ENCODE measurements at places on chromosomes 1 and 21. TPM values are rescaled to one million over a fixed set of nuclear protein-coding genes. Genes with fewer than 3 reads are reported as not detected.
A peak's percentile ranks its signal among the peaks of the same experiment; 100 is the strongest.

GRCh38 chr21:34915364-34915841, 133.7 kb downstream of the RUNX1 start:
- no peak for DNase-seq

DNA sequence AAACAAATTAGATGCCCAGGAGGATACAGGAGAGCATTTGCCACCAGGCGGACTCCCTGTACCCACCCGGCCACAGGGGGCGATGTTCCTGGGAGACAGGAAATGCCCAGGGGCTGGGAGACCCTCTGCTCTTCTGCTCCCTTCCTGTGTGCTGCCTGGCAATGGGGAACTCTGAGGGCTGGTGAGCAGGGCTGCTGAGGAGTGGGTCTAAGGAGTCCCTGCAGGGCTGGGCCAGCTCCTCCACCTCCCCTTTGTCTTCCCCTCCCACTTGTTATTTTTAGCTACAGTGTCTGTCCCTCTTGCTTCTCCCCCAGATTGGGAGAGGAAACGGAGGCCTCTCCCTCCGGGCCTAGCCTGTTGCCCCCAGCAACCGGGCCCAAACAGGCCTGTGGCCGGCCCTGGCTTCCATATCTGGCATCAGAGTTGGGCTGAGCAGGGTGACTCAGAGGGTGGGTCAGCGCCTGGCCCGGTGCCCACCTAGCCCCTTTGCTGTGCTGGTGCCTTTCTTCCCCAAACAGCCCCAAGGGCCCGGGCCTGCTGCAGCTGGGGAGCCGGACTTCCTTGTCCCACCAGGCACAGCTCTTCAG, 11.6 kb downstream of the LMNA start:
- no peak for DNase-seq

GRCh38 chr1:202124142-202124541, 1.4 kb downstream of the GPR37L1 start:
- peak; percentile 56 for DNase-seq

DNA sequence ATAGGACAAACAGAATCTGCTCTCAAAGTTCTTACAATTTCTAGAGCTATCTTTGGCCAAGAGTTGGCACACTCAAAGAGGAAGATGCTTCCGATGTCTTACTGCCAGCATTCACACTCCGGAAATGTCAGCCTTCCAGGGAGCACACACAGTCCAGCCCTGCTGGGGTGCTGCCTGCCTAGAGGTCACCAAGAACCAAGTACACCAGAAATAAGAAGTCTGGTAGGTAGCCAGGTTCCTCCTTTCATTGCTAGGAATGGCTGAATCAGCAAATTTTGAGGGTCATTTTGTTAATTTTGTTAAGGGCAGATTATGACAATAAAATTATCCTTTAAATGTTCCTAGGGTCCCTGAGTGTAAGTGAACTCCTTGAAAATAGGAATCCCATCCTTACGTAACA, 77.5 kb downstream of the PLPP3 start:
- DNase-seq = no peak

GRCh38 chr1:96049759-96050409, 671.7 kb upstream of the PTBP2 start:
- DNase-seq = no peak

- no peak for DNase-seq
Observed at GRCh38 chr1:117815926-117816325, 113.5 kb downstream of the GDAP2 start.

DNA sequence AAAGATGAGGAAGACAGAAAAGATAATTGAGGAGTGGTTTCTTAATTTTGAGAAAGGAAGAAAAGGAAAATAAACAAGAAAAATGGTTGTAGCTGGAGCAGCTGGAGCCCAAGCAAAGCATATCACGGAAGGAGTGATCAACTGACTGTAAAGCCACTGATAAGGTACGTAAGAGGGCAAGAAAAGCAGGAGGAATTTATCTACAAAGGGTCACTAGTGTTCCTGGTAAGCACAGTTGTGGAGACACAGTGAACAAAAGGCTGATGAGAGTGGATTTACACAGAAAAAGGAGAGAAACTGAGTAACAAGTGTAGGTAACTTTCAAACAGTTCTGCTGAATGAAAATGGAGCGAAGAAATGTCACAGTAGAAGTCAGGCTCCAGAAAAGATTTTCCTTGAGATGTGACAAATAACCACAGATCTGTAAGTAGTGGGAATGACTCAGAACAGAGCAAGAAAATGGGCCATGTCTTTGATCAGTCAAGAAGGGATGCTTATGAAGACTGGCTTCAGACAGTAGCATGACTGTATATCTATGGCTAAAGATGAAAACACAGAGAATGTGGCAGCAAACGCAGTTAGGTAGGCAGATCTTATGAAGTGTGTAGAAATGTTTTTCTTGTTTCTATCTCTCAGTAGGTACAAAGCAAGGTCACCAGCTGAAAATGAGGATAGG, 45.6 kb upstream of the RBM34 start:
- DNase-seq = no peak

DNA sequence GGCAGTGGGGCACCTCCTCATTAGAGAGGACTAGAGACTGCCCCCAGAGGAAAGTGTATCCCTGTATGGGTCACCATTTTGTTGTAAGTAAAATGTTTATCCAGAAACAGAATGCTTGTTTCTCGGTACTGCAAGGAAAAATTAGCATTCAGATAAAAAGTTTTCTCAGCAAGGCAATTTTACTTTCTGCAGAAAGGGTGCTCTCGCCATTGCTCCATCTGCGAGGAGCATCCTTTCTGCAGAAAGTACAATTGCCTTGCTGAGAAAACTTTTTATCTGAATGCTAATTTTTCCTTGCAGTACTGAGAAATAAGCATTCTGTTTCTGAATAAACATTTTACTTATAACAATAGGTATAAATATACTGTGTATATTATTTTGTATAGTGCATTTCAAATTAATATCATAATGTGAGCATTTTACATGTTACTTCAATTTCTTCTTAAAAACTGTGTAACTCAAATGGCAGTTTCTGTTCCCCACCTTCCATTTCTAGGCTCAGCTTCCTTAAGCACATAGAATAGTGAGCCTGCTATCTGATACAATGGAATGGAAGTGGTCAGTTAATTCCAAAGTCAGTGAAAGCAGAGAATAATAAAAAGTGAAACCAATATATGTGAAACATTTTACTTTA, 76.5 kb upstream of the DESI2 start:
- DNase-seq = no peak

DNA sequence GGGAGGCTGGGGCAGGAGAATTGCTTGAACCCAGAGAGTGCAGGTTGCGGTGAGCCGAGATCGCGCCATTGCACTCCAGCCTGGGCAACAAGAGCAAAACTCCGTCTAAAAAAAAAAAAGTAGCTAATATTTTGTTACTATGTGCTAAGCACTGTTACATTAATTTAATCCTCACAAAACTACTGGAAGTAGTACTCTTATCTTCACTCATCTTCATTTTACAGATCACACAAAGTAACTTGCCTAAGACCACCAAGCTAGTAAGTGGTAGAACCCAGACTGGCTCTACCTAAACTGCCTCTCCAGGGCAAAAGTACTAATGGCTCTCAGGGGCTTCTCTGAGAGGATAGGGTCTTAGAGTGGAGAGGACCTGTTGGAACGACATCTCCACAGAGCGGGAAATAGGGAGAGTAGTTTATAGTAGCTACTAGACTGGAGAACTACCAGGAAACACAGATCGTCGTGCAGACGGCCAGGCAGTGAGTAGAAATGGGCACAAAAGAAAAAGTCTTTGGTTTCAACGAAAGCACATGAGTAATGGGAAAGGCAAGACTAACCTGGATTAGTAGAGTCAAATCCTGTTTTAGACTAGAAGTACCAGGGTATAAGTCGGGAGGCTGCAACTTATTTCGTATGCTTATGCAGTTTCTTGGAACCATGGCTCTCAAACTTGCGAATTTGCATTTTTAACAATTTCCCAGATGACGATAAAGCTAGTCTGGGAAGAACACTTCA, 1.4 kb downstream of the CLCC1 start:
- no peak for DNase-seq

- no peak for DNase-seq
Observed at GRCh38 chr1:221078260-221078965, 199.2 kb downstream of the HLX start.

GRCh38 chr1:30384286-30385245, 338.8 kb downstream of the MATN1 start:
- DNase-seq = no peak

GRCh38 chr21:38349111-38349746, 92.4 kb downstream of the KCNJ15 start:
- DNase-seq = no peak

DNA sequence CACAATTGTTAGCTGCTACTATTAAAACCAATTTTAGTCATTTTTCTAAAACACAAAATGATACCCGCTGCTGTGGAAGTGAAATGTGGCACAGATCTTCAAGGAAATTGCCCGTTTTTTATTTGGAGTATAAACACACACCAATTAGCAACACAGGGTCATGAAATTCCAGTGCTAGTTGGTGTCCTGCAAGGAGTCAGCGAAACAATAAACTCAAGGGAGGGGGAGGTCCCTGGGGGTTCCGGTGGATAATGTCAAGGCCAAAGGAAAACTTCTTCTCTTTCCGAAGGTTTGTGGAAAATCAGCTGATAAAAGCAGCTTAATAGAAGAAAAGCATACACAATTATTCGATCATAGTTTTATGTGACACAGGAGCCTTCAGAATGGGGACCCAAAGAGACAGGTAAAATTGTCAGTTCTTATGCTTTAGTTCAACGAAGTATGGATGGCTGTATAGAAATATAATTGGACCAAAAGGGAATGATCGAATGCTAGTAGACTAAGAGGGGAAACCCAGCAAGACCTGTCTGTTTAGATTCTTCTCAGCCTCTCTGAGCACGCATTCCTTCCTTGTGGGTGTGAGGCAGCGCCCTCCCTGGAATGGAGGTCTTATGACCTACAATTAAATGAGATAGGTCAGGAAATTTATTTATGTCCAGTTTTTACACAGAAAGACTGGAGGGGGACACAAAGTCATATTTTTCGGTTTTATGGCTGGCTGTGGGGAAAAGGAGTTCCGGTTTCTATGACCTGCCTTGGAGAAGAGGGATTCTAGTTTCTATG, 65.9 kb downstream of the KCNK1 start:
- peak; percentile 10 for DNase-seq

GRCh38 chr1:55235722-55236121, 20.6 kb upstream of the USP24 start:
- no peak for DNase-seq

GRCh38 chr1:245378745-245379144, 224.0 kb downstream of the KIF26B start:
- DNase-seq = no peak

DNA sequence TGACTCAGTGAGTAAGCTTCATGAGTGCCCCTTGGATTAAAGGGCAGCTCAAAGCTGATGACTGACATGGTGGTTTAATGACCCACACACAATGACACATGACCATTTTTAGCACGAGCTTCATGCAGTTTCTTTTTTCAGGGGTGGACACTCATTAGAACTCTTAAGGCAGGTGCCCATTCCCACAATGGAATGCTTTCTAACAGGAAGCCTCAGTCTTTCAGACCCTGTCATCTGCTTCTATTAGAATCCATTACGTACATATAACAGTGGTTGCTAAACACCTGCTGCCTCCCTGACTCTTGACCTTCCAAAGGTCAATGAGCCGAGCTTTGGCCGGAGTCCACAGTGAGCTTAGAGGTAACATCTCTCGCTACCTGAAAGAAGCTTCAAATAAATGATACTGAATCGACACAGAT, 27.4 kb downstream of the AKNAD1 start:
- no peak for DNase-seq

GRCh38 chr1:189623336-189623735, 854.3 kb downstream of the BRINP3 start:
- DNase-seq = no peak

GRCh38 chr1:193060115-193060403, 647 bp downstream of the RO60 start:
- no peak for DNase-seq

- peak; percentile 83 for DNase-seq
Observed at GRCh38 chr1:6523566-6523965, 30.7 kb downstream of the NOL9 start.

GRCh38 chr21:39518055-39518846, 66.5 kb downstream of the SH3BGR start:
- peak; percentile 71 for DNase-seq

DNA sequence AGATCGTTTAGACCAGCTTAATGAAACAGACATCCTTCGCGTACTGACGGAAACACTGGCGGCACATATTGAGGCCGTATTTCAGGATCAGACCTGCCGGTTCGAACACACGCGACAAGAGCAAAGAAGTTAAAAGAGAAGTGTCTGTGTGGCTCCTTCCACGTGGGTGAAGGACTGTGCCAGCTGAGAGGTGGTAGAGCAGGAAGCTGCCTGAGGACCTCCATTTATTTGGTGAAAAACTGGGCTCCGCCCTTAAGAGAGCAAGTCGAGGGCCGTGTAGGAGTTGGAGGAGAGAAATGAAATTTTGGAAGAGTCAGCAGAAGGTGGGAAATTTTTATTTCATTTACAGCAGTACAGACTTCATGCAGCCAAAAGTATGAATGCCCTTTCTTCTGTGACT, 38.8 kb upstream of the ADORA3 start:
- peak; percentile 27 for DNase-seq

- DNase-seq = no peak
Observed at GRCh38 chr1:174005032-174005431, 17.1 kb downstream of the RC3H1 start.

- peak; percentile 61 for DNase-seq
Observed at GRCh38 chr1:230708631-230709580, 5.0 kb downstream of the AGT start.

DNA sequence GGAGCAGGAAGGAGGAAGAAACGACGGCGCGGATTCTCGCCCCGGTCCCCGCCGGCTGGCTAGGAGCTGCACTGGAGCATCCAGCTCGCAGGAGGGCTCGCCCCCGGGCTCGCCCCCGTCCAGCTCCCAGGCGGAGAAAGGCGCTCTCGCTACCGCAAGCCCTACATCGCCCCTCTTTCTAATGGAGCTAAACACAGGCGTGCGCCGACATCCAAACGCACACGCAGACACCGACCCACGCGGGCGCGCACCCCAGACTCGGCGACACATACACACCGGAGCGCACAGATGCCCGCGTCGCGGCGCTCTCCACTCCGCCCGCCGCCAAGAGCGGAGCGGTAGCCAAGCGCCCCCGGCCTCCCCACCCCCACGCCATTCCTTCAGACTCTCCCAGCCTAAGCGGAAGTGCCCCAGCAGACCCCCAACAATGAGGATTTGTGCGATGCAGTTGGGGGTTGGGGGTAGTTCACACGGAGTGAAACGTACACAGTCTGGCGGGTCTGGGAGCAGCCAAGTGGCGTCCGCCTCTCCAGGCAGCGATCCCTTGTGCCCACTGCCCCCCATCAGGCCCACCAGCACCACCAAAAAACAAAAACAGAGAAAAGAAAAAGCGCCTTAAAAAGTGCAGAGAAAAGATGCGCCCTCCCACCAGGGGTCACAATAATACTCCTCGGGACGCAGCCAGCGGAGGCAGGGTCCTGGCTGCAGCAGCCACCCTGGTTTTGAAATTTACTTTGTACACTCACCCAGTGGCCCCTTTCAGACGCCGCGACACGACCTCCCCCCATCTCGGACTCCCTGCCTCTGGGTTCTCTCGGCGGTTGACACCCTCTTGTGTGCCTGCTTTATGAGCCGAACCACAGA, 1.4 kb downstream of the DAB1 start:
- DNase-seq = peak; percentile 72

Gene SPRR5
- not detected for total RNA-seq

Gene ZBTB8B
- total RNA-seq = 0.25 TPM

Gene MR1
- total RNA-seq = 10.6 TPM

Gene LRRC38
- not detected for total RNA-seq

Gene SLC37A1
- total RNA-seq = 0.37 TPM

Gene BNIPL
- total RNA-seq = not detected

Gene TTC24
- not detected for total RNA-seq

Gene CD5L
- not detected for total RNA-seq

Gene GRHL3
- 2.6 TPM for total RNA-seq

Gene SPATA1
- total RNA-seq = not detected

Gene RGS13
- total RNA-seq = not detected

Gene PLCH2
- 0.20 TPM for total RNA-seq

Gene MACF1
- total RNA-seq = 134 TPM

Gene UQCRHL
- 6.0 TPM for total RNA-seq

Gene OPRD1
- total RNA-seq = not detected
